ENCODE measurements at places on chromosomes 11 and 22. TPM values are rescaled to one million over a fixed set of nuclear protein-coding genes. Genes with fewer than 3 reads are reported as not detected.

MRGPRF gene
- total RNA-seq, result 0.24 TPM

C1QTNF5 gene
- 0.31 TPM for total RNA-seq

KRTAP5-8 gene
- total RNA-seq, result 0.24 TPM

ST14 gene
- 94.9 TPM for total RNA-seq

E2F8 gene
- 9.4 TPM for total RNA-seq

HIC2 gene
- total RNA-seq, result 40.8 TPM

ENTHD1 gene
- not detected for total RNA-seq

DNA sequence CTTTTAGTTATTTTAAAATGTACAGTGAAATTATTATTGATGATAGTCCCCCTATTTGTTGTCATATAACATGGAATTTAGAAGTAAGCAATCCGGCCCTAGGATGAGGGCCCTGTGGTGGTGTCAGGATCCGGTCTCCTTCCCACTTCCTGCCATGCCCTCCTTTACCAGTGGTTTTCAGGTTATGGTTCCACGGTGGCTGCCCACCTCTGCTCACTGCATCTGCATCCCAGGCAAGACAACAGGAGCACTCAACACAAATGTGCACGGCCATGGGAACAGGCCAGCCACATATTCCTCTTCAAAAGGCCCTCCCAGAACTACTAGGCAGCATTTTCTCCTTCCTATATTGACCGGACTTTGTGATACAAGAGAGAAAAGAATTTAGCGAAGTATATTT, 1007.2 kb downstream of the TBC1D22A start:
- H3K4me3 ChIP-seq, result no peak overlapping the region
- no peak for DNase-seq
- no peaks in the 10 kb centered on the region for H3K36me3 ChIP-seq
- H3K27ac ChIP-seq, result no peak overlapping the region
- no peaks in the 10 kb centered on the region for H3K27me3 ChIP-seq

- H3K4me1 ChIP-seq, result no peaks in the 10 kb centered on the region
- H3K27me3 ChIP-seq, result peaks cover 4% of the 10 kb centered on the region
- no peak overlapping the region for H3K27ac ChIP-seq
- H3K36me3 ChIP-seq, result no peaks in the 10 kb centered on the region
- DNase-seq, result no peak
Measured at GRCh38 chr22:17785185-17786184, 11.2 kb upstream of the BID start.

DNA sequence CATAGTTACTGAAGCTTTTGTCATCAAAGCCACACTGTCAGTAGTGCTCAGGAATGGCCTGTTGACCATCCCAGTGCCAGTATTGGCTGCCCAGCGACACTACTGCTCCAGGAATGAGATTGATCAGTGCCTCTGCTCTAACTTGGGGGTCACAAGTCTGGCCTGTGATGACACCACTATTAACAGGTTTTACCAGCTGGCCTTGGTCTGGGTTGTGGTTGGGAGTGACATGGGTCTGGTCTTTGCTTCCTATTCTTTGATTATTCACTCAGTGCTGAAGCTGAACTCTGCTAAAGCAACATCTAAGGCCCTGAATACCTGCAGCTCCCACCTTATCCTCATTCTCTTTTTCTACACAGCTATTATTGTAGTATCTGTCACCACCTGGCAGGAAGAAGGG, 21.5 kb downstream of the OR56B4 start:
- H3K27me3 ChIP-seq, result peaks cover 5% of the 10 kb centered on the region
- no peak overlapping the region for H3K27ac ChIP-seq
- H3K4me1 ChIP-seq, result no peaks in the 10 kb centered on the region

DNA sequence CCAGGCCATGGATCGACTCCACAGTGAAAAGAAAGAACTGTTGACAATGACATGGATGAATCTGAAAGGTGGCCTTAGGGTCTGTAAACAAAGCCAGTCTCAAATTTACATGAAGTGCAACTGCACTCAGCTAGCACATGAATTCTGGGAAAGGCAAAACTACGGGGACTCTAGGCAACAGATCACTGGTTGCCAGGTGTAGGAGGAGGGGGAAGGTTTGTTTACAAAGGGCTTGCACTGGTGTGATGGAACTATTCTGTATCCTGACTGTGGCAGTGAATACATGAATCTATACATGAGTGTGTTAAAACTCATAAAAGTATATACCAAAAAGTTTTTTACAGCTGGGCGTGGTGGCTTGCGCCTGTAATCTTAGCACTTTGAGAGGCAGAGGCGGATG, 27.3 kb downstream of the ALX4 start:
- H3K4me1 ChIP-seq, result no peaks in the 10 kb centered on the region
- DNase-seq, result no peak
- H3K27ac ChIP-seq, result no peak overlapping the region
- peaks cover 3% of the 10 kb centered on the region for H3K36me3 ChIP-seq
- no peak overlapping the region for H3K4me3 ChIP-seq

DNA sequence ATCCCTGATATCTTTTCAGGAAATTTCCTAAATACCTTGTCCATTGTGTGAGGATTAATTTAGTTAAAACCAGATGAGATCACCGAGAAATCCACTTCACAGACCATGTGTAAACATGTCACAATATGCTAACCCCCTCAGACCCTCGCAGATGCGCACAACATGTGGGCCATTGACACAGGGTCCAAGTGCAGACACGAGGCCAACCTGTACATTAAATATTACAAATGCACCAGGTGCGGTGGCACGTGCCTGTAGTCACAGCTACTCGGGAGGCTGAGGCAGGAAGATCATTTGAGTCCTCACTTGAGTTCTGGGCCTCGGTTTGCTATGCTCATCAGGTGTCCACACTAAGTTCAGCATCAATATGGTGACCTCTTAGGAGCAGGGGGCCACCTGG, 9.9 kb upstream of the TMPRSS4 start:
- no peaks in the 10 kb centered on the region for H3K4me1 ChIP-seq
- H3K36me3 ChIP-seq, result no peaks in the 10 kb centered on the region
- DNase-seq, result no peak
- H3K27ac ChIP-seq, result no peak overlapping the region
- no peak overlapping the region for H3K4me3 ChIP-seq
- peaks cover 16% of the 10 kb centered on the region for H3K27me3 ChIP-seq

GRCh38 chr11:86068138-86068871, 579 bp downstream of the PICALM start:
- no peaks in the 10 kb centered on the region for H3K36me3 ChIP-seq
- peak overlapping the region; percentile 100 for H3K4me3 ChIP-seq
- H3K4me1 ChIP-seq, result peaks cover 32% of the 10 kb centered on the region

GRCh38 chr22:39125622-39126021, 26.9 kb downstream of the CBX7 start:
- H3K27ac ChIP-seq, result no peak overlapping the region
- no peak for DNase-seq
- no peak overlapping the region for H3K4me3 ChIP-seq
- H3K36me3 ChIP-seq, result no peaks in the 10 kb centered on the region

DNA sequence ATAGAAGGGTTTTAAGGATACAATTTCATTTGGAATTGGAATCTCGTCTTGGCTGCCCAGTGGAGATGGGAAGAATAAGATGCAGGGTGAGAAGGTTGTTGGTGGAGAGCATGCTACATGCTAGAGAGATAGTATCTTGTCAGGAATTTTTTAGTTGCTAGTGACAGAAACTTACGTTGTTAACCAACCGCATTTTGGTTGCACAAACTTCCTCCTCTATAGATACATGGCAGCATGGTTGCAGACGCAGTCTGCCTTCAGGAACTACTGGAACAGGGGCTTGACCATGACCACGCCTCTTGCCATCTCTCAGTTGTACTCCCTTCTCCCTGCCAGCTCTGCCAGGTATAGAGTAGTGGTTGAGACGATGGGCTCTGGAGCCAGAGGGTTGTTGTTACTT, 13.5 kb upstream of the CCDC90B start:
- H3K27me3 ChIP-seq, result peaks cover 20% of the 10 kb centered on the region
- no peak for DNase-seq
- no peak overlapping the region for H3K27ac ChIP-seq

DNA sequence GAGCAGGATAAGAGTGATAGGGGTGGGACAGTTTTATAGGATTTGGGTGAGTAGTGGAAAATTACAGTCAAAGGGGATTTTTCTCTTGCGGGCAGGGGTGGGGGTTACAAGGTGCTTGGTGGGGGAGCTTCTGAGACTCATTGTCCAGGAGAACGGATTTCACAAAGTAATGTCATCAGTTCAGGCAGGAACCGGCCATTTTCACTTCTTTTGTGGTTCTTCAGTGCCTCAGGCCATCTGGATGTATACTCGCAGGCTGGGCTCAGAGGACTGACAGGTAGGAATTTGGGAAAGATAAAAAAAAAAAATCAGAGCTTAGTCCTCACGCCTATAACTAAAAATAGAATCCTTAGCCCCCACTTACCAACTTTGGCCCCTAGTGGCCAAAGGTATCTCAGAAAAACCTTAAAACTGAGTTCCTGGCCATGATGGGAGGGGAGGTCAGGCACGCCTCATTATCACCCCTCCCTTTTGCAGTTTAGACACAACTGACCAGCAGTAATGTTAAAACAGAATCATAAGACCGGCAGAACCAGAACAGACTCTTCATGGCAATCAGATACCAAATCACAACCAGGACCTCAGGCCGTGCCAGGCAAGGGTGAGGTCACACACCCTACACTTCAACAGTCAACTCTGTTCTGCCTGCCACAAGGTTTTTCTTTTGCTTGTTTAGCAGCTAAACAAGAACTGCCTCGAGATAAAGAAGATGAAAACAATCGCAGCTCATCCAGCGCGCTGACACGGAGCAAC, 8.9 kb upstream of the APOBEC3G start:
- peaks cover 5% of the 10 kb centered on the region for H3K4me1 ChIP-seq
- DNase-seq, result no peak
- H3K4me3 ChIP-seq, result no peak overlapping the region
- no peaks in the 10 kb centered on the region for H3K27me3 ChIP-seq
- no peaks in the 10 kb centered on the region for H3K36me3 ChIP-seq
- peak overlapping the region; percentile 16 for H3K27ac ChIP-seq

- H3K36me3 ChIP-seq, result no peaks in the 10 kb centered on the region
- H3K27ac ChIP-seq, result no peak overlapping the region
- no peak overlapping the region for H3K4me3 ChIP-seq
- no peak for DNase-seq
- peaks cover 3% of the 10 kb centered on the region for H3K27me3 ChIP-seq
Measured at GRCh38 chr11:60786811-60787567, 1.9 kb downstream of the MS4A10 start.

- H3K27ac ChIP-seq, result no peak overlapping the region
- peaks cover 20% of the 10 kb centered on the region for H3K4me1 ChIP-seq
- peaks cover 1% of the 10 kb centered on the region for H3K36me3 ChIP-seq
- peaks cover 7% of the 10 kb centered on the region for H3K27me3 ChIP-seq
- DNase-seq, result no peak
Measured at GRCh38 chr11:115630214-115630613, 126.0 kb upstream of the CADM1 start.

GRCh38 chr22:49783036-49783746, 44.5 kb downstream of the BRD1 start:
- H3K27me3 ChIP-seq, result no peaks in the 10 kb centered on the region
- H3K27ac ChIP-seq, result no peak overlapping the region
- DNase-seq, result no peak
- H3K4me1 ChIP-seq, result no peaks in the 10 kb centered on the region
- H3K4me3 ChIP-seq, result no peak overlapping the region

DNA sequence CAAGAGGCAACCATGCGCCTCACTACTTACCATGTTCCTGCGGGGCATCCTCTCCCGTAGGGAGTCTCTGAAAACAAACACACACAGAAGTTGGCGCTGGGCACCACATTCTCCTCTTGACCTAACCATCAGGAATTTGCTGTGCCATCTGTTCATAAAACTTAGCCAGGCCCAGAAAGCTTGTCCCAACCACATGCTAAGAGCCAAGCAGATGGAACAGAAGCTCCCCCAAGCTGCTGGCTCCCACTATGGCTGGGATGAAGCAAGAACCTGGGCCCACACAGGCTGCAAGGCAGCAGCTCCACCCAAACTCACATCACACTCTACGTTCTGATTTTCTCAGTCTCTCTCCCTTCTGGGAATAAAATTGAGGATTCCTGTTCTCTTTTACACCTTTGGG, 17.4 kb downstream of the HPS4 start:
- H3K27me3 ChIP-seq, result no peaks in the 10 kb centered on the region
- H3K4me1 ChIP-seq, result no peaks in the 10 kb centered on the region
- no peak overlapping the region for H3K4me3 ChIP-seq
- DNase-seq, result no peak
- no peak overlapping the region for H3K27ac ChIP-seq
- peaks cover 15% of the 10 kb centered on the region for H3K36me3 ChIP-seq

DNA sequence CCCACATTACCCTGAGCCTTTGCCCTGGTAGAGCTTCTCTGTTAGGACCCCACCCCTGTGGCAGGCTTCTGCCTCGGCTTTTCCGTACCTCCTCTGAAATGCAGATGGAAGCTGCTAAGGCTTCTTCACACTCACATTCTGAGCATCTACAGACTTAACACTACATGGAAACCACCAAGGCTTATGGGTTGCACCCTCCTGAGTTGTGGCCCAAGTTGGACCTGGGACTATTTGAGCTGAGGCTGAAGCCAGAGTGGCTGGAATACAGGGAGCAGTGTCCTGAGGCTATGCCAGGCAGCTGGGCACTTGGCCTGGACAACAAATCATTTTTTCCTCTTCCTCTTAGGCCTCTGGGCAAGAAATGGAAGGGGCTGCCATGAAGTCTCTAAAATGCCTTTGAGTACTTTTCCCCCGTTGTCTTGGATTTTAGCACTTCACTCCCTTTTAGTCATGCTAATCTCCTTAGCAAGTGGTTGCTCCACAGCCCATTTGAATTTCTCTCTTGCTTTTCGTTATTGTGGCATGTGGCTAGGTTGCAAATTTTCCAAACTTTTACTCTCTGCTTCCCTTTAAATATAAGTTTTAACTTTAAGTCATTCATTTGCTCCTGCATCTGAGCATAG, 114.8 kb upstream of the FIBIN start:
- no peak overlapping the region for H3K4me3 ChIP-seq
- no peak for DNase-seq
- peaks cover 6% of the 10 kb centered on the region for H3K36me3 ChIP-seq
- no peak overlapping the region for H3K27ac ChIP-seq
- no peaks in the 10 kb centered on the region for H3K4me1 ChIP-seq

DNA sequence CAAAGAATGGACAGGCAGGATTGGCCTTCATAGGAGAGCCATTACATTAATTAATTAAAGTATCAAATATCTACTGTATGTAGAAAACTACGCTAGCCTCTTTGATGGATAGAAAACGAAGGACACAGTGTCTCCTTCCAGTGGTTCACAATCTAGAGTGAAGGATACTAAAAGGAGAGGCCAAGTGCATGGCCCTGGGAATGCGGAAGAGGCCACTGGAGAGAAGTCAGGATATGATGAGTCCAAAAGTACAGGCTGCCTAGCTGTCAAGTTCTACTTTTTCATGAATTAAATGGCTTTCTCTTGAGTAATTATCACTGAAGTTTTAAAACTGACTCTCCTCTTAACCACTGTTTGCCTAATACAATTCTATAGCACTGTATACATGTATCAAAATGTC, 41.9 kb downstream of the ATG16L2 start:
- DNase-seq, result no peak
- no peaks in the 10 kb centered on the region for H3K4me1 ChIP-seq
- no peak overlapping the region for H3K4me3 ChIP-seq
- no peak overlapping the region for H3K27ac ChIP-seq

GRCh38 chr11:65525546-65526480, 930 bp downstream of the SCYL1 start:
- peaks cover 13% of the 10 kb centered on the region for H3K27me3 ChIP-seq
- H3K4me3 ChIP-seq, result peak overlapping the region; percentile 74
- peaks cover 27% of the 10 kb centered on the region for H3K4me1 ChIP-seq
- DNase-seq, result no peak
- H3K36me3 ChIP-seq, result peaks cover 11% of the 10 kb centered on the region

GRCh38 chr11:100939571-100939970, 190.0 kb downstream of the PGR start:
- H3K27me3 ChIP-seq, result no peaks in the 10 kb centered on the region
- H3K36me3 ChIP-seq, result peaks cover 8% of the 10 kb centered on the region
- no peak for DNase-seq

GRCh38 chr22:32217465-32217864, 12.6 kb upstream of the RFPL2 start:
- H3K4me3 ChIP-seq, result no peak overlapping the region
- peaks cover 8% of the 10 kb centered on the region for H3K4me1 ChIP-seq
- H3K27me3 ChIP-seq, result no peaks in the 10 kb centered on the region
- no peaks in the 10 kb centered on the region for H3K36me3 ChIP-seq

Data from progenitor cell of endocrine pancreas (in vitro differentiated cells).